Renal pelvis (tissue), 12 donors: ENCODE measurements at places on chromosomes 3 and 15. TPM values are rescaled to one million over a fixed set of nuclear protein-coding genes. Genes with fewer than 3 reads are reported as not detected.

The CSTA gene
- 0.31 TPM for polyA plus RNA-seq

DNA sequence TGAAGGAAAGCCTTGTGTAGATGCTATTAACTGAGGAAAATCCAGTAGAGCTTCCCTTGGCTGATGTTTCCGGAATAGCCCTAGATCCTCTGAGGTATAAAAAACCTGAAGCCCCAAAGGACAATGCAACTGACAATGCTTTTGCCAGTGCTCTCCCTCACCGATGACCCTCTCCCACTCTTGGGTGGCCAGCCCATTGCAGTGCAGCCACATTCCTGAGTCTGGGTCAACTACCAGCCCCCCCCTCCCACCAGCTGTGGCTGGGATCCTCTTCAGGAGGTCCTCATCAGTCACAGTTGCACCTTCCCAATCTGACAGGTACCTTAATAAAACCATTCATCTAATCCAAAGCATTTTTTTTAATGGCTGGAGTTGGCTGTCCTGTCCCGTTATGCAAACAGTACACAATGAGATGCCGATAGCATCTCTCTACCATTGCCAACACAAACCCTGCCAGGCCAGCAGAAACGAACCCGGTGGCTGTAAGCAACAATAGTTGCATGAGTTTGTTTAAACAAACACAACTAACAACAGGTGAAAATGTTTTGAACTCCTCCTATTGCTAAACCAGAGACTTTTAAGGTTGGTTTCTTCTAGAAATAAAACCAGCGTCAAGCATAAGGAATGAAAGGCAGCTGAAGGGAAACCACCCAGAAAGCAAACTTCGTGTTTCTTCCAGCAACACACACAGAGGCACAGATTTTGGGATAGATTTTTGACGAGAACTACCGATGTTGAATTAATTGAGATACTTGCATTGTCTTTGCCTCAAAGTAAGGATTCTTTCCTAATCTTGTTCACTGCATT lies 128.3 kb upstream of the ARHGEF3 start:
- no peak for DNase-seq

DNA sequence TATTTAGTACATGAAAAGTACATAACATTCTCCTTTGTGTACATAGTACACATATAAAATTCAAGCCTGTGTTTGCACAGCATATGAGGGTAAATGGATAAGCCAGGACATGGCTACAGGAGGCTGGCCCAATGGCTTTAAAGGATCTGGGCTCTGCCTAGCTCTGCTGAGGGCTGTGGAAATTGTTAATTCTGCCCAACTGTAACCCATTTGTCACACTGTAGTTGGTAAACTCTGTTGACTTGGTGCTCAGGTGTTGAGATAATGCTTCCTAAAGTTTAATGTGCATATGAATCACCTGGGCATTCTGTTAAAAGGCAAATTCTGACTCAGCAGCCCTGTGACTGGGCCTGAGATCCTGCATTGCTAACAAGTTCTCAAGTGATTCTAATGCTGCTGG lies 196.5 kb upstream of the ZPLD1 start:
- DNase-seq, result no peak

The DISP2 gene
- 0.58 TPM for polyA plus RNA-seq

DNA sequence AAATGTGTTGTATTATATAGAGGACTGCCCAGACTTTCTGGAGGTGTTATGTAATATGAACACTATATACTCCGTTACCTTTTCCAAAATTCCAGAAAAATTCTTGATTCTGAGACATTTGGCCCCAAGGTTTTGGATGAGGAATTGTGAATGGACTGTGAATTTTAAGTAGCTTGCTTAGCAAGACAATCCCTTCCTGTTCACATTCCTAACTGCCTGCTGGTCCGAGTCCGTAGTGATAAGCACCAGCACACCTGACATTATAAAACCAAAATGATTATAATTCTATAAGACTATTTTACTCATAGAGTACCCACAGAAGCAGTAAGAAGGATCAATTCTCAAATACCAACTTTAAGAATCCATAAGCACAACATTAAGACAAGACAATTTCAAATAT lies 11.2 kb downstream of the EXD1 start:
- no peak for DNase-seq
